ENCODE measurements at places on chromosomes 1 and 21. TPM values are rescaled to one million over a fixed set of nuclear protein-coding genes. Genes with fewer than 3 reads are reported as not detected.

ALX3 gene
- not detected for total RNA-seq

FCRL5 gene
- not detected for total RNA-seq

DNAJC28 gene
- 2.4 TPM for total RNA-seq

VPS72 gene
- 70.5 TPM for total RNA-seq

OR6K3 gene
- not detected for total RNA-seq

CRYAA gene
- total RNA-seq = not detected

INSRR gene
- not detected for total RNA-seq

ERG gene
- total RNA-seq = 33.4 TPM

APOBEC4 gene
- total RNA-seq = not detected

RGS1 gene
- not detected for total RNA-seq

CFAP107 gene
- not detected for total RNA-seq

RNF207 gene
- total RNA-seq = 17.9 TPM

All from chondrocyte (in vitro differentiated cells).